Activated CD4-positive, alpha-beta T cell treated with anti-CD3 and anti-CD28 coated beads, Interleukin-2, amount 50 U/mL, for 48 hours (primary cell): ENCODE measurements at places on chromosomes 4 and X.

DNA sequence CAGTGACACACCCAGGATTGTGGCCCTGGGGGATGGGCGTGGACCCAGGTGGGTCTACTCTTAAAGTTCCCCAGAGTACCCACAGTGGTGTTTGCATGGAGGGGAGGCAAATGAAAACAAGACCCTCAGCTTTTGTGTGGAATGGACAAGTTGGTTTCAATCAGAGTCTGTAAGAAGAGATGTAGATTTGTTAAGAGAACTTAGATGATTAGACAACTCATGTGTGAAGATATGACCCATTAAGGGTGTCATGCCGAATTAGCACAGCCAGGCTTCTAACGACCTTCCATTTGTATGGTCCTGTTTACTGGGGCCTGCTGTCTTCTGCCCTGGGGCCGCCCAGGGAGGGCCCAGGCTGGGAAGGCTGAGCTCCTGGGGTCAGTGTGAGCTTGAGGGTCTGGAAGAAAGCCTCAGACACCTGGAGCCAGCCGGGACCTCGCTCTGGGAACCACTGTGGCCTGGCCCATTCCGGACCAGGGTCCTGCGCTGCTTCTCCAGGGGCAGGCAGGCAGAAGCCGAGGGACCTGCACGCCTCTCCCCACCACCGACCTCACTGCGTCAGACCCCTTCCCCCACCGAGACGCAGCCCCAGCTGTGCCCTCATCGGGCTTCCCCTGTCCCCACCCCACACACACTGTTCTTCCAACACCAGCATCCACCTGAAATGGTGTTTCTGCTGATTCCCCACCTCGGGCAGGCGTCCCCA is 20.4 kb downstream of the UVSSA start:
- no peak for DNase-seq

GRCh38 chr4:11824566-11824965 is 395.9 kb upstream of the HS3ST1 start:
- no peak for DNase-seq

DNA sequence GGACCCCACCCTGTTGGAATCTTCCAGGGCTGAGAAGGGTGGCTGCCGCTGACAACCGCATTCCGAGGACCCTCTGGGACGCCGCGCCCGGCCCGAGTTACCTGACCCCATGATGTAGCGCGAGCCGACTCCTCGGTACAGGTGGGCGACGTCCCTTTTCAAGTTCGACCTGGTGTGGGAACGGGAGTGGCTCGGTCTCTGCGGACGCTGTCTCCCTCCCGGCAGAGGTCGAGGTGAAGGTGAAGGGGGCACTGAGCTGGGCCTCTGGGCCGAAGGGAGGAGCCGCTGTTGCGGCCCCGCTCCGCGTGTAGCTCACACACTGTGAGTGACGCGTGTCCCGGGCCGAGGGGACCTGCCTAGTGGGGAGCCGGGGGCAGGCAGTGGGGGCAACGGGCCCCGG is 4.5 kb downstream of the GTPBP6 start:
- no peak for DNase-seq

GRCh38 chrX:13432414-13433297 is 112.8 kb upstream of the ATXN3L start:
- no peak for DNase-seq

DNA sequence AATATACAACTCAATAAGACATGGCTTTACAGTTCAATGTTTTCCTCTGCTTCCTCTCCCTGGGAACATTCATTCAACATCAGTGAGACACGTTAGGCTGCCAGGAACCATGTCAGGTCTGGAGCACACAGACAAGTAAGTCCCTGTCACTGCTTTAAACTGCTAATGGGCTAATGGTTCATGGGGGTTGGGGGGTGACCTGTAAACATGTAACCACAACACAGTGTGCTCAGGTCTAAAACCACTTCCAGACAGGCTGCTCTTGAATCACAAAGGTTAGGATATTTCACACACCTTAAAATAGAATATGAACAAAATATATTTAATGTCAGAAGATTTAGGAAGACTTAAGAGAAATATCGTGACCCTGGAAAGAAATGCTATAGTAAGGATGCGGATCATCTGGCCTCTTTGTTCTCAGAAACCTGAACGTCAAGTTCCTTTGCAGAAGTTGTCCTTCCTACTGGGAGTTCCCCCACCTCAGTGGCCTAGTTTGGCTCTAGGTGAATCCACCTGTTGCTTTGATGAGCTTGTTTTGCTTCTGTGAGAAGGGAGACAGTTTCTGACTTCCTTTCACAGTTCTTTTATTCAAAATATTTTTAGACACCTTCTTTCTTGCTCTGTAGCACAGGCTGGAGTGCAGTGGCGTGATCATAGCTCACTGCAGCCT is 359.9 kb downstream of the UNC5C start:
- no peak for DNase-seq

GRCh38 chr4:2743518-2744445 is 12.4 kb downstream of the TNIP2 start:
- no peak for DNase-seq

DNA sequence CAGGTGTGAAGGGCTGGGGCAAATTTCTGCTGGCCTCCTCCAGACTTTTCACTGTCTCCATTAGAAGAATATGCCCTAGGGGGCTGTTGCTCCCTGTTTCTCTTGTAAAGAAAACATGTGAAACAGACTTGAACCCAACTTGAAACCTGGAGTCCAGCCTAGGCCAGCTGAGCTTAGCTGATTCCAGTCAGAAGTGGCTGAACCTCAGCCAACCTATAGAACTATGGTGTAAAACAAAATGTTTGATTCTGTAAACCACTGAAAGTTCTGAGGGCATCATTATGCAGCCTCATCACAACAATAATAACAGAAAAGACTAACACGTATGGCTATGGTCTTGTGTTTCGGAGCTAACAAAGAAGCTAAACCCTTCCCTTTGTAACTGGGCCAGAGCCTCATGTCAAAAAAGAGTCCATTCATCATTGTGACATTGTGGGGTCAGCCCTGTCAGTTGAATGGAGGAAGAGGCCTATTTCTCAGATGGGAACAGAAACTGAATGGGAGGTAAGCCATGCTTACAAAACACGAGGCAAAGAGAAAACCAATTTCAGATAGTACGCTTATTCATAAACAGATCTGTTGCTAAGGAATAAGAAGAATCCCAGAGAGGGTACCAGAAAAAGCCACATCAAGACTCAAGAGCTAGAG is 34.1 kb downstream of the SETD7 start:
- DNase-seq: no peak

DNA sequence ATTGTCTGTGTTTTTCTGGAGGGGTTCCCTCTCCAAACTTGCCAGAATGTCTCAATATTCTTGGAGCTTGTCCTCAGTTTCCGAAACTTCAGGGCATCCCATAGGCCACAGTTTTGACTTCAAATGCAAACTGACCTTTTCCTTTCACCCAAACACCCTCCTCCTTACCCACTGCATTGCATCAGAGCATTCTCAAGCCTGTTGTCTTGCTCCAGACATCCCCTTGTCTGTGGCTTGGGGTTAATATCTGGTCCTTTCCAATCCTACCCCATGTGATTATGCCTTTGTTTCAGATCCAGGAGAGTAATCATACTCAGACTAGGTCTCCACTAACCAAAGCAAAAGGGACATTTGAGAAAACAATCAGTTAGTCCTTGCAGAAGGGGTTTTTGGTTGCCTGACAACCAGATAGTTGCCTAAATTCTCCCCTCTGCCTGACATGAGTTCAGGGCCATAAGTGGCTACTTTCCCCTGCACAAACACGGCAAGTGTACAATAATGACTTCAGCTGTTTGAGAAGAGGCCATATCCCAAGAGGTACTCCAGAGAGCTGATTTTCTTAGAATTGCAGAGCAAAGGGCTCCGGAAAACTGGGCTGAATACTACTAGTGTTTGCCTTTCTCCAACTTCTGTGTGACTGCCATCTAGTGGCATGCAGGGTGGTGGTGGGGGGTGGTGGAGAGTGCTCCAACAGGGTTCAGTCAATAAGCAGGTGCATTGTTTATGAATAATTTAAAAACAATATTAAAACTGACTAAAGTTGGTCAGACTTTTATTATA is 130.2 kb downstream of the CHRDL1 start:
- DNase-seq: peak; percentile 0

DNA sequence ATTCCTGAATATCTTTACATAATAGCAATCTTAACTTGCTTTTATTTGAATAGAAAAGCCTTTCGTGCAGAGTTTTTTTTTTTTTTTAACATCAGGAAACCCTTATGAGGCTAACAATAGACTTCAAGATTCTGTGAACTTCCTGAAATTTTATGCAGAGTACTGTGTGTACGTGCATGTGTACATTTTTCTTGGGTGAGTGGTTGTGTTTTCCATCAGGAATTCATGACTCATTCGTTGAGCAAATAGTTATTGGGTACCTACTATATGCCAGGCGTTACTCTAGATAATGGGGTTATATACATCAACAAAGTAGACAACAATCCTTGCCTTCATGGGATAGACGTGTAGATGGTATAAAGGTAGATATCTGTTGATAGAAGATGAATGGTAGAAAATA is 59.1 kb downstream of the MRPL1 start:
- DNase-seq: no peak

- DNase-seq: no peak
Measured at GRCh38 chr4:73895201-73896175, 26.3 kb downstream of the CXCL1 start.

- peak; percentile 73 for DNase-seq
Measured at GRCh38 chr4:51831133-51831532, 11.8 kb upstream of the DCUN1D4 start.

DNA sequence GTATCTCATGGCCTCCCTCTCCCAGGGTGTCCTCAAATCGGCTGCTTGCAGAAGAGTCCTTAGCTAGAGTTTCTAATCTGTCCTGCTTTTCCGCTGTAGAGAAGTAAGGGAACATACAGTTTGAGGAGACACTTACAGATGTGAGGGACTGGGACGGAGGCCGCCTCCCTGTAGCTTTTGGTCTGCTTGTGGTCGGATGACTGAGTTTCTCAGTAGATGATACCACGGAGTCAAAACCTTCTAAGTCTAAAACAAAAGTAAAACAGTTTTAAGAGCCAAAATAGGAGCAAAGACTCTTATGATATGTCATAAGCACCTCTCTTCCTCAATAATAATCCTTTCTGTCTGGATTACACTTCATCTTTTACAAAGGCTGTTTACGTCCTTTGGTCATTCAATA is 34.5 kb upstream of the MAP3K15 start:
- DNase-seq: peak; percentile 38

- no peak for DNase-seq
Measured at GRCh38 chr4:75621715-75622114, 8.6 kb downstream of the CDKL2 start.

GRCh38 chr4:2151544-2151943 is 90.4 kb downstream of the HAUS3 start:
- no peak for DNase-seq

GRCh38 chr4:1578251-1578773 is 105.8 kb downstream of the FAM53A start:
- no peak for DNase-seq

DNA sequence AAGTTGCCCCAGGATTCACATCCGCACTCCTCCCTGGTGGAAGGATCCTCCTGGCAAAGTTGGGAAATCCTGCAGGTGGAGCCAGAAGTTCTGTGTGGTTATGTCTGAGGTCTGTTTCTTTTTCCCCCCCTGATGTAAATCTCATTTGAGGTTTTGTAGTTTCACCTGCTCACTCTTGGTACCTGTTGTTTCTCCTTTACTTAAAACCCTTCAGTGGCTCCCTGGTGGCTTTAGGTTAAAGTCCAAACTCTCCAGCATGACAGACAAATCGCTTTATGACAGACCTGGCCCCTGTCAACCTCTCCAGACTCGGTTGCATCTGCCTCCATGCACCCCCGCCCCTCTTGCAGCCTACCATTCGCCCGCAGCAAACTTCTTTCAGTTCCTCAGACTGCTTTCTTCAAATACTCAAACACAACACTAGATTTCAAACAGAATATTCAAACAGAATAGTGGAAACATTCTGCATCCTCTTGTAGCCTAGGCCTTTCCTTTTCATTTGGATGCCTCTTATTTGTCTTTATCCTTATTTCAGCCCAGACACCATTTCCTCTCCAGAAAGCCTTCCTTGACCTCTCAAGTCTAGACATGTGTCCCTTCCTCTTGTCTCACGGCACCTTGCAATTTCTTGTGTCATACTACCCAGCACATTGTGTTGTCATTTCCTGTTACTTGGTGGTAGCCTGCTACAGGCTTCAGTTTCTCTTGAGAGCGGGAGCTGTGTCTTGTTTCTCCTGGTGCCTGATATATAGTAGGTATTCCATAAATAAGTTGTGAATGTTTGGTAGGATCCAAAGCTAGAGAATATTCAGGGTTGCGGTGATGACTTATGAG is 24.8 kb downstream of the IL13RA1 start:
- no peak for DNase-seq

DNA sequence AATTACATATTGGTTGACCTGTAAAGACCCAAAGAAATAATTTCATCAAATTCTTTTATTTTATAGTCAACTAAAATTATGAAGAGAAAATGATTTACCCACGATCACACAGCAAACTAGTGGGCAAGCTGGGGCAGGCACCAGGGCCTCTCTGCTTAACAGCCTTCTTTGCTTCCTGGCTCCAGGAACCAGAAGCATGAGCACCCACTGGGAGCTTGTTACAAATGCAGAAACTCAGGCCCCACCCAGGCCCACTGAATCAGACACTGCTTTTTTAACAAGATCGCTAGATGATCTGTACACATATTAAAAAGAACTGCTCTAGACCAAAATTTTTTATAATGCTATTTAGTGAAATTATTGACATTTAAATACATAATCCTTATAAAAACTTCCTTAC is 95.0 kb downstream of the GEMIN8 start:
- no peak for DNase-seq

DNA sequence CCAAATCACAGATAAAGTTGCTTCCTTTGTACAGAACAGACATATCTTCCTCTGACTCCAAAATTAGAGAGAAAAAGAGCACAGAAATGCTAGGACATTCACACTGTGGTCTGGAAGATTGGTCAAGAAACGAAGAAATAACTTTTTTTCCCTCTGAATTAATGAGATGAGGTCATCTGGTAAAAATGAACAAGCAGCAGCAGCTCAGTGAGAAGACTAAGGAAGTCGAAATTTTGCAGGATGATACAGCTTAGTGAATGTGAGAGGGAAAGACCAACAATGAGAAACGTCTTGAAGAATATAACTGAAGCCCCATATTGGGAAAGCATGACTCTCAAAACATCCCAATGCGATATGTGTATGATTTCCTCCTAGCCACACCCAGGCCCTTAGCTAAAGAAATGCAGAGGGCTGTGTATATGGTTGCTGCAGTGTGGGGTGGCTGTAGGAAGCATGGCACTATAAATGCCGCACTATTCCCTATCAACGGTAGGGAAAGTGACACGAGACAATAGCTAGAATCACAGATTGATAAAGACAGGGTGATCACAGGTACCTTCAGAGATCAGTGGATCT is 208.6 kb downstream of the VEGFC start:
- no peak for DNase-seq

- DNase-seq: no peak
Measured at GRCh38 chr4:127686658-127687057, 43.5 kb upstream of the SLC25A31 start.

GRCh38 chr4:155161357-155161756 is 47.1 kb upstream of the NPY2R start:
- DNase-seq: no peak

GRCh38 chr4:14879683-14880082 is 122.6 kb upstream of the CPEB2 start:
- no peak for DNase-seq

GRCh38 chr4:25834411-25835107 is 28.2 kb downstream of the SEL1L3 start:
- no peak for DNase-seq

GRCh38 chr4:2261110-2261852 is 628 bp downstream of the MXD4 start:
- DNase-seq: peak; percentile 59

- DNase-seq: no peak
Measured at GRCh38 chr4:184197536-184198082, 20.1 kb downstream of the ENPP6 start.

GRCh38 chr4:184329235-184329634 is 111.6 kb upstream of the ENPP6 start:
- DNase-seq: no peak
